ENCODE measurements at places on chromosomes 2 and 18. TPM values are rescaled to one million over a fixed set of nuclear protein-coding genes. Genes with fewer than 3 reads are reported as not detected.

Gene KCNK3
- not detected for total RNA-seq

Gene ASB18
- not detected for total RNA-seq

Gene KCMF1
- total RNA-seq: 70.3 TPM

Gene CD28
- 0.07 TPM for total RNA-seq

Gene DNAJC5G
- not detected for total RNA-seq

Gene KIAA1328
- 5.6 TPM for total RNA-seq

Gene DLGAP1
- total RNA-seq: 0.04 TPM

Gene SPDYA
- total RNA-seq: 0.79 TPM

Gene KCNF1
- total RNA-seq: 0.04 TPM

Gene RHOB
- total RNA-seq: 1,028 TPM

Gene BMP10
- total RNA-seq: not detected

Gene TCF23
- total RNA-seq: not detected

Gene ARHGAP15
- total RNA-seq: not detected

Gene TXNDC2
- under 0.01 TPM for total RNA-seq

Gene ITGB6
- total RNA-seq: 0.07 TPM

Gene POTEJ
- total RNA-seq: 0.07 TPM

Gene MC4R
- not detected for total RNA-seq

Gene CAPN14
- total RNA-seq: 0.07 TPM

Gene CIDEA
- 0.20 TPM for total RNA-seq

Gene SCG2
- total RNA-seq: not detected

Gene ZFP36L2
- 5.7 TPM for total RNA-seq

Gene UGT1A4
- not detected for total RNA-seq

Gene LRRTM1
- total RNA-seq: not detected

Gene ANKRD29
- total RNA-seq: 0.46 TPM

Gene CDH20
- total RNA-seq: not detected

Gene RAX
- total RNA-seq: not detected

Gene ACMSD
- total RNA-seq: not detected

Gene FBXO36
- total RNA-seq: 2.0 TPM

Gene COL3A1
- total RNA-seq: 0.92 TPM

Gene AQP4
- total RNA-seq: not detected

Gene RFTN2
- total RNA-seq: 6.5 TPM

Gene DPP4
- total RNA-seq: 6.0 TPM

Gene HRH4
- total RNA-seq: not detected

Gene CNRIP1
- total RNA-seq: 40.0 TPM

Gene SLC5A7
- not detected for total RNA-seq

Gene RTP5
- total RNA-seq: not detected

Gene PRSS56
- total RNA-seq: not detected

Gene CRYBA2
- total RNA-seq: not detected

Gene DSG4
- total RNA-seq: not detected

Gene SYT4
- not detected for total RNA-seq

Gene LYPD6B
- total RNA-seq: not detected

Gene ZNF521
- 55.6 TPM for total RNA-seq

Gene GKN2
- total RNA-seq: not detected

Gene MARCHF7
- 116 TPM for total RNA-seq

Gene SFTPB
- total RNA-seq: not detected

Gene CD8A
- total RNA-seq: not detected

Gene CXCR4
- total RNA-seq: 30.5 TPM

Measured in pulmonary artery endothelial cell (primary cell).